Daoy (cell line): ENCODE measurements at places on chromosomes 3 and 15. TPM values are rescaled to one million over a fixed set of nuclear protein-coding genes. Genes with fewer than 3 reads are reported as not detected.

Gene FGD5
- total RNA-seq: 6.1 and 7.0 TPM in 2 replicates

Gene DLEC1
- total RNA-seq: not detected in 2 replicates

Gene KNG1
- not detected in 2 replicates for total RNA-seq

Gene FAM43A
- 69.2 and 82.0 TPM in 2 replicates for total RNA-seq

Gene CCR2
- not detected in 2 replicates for total RNA-seq

Gene SLC15A2
- total RNA-seq: 0.15 and 0.17 TPM in 2 replicates

Gene SERINC4
- 0.11 TPM in 1 of 2 replicates, not detected in the other for total RNA-seq

Gene CCR9
- total RNA-seq: not detected in 2 replicates

Gene PLA2G4E
- not detected in 2 replicates for total RNA-seq

Gene SELENOK
- total RNA-seq: 54.8 and 62.3 TPM in 2 replicates

Gene LRRN1
- not detected in 2 replicates for total RNA-seq

Gene GHSR
- not detected in 2 replicates for total RNA-seq

Gene RIOX2
- 35.0 and 35.5 TPM in 2 replicates for total RNA-seq

Gene ALDH1A2
- total RNA-seq: not detected in 2 replicates

Gene CFAP100
- not detected in 2 replicates for total RNA-seq

Gene GXYLT2
- 3.7 and 6.7 TPM in 2 replicates for total RNA-seq

Gene EHHADH
- total RNA-seq: 7.4 and 8.6 TPM in 2 replicates

Gene ALG1L2
- not detected in 2 replicates for total RNA-seq

Gene RNF168
- total RNA-seq: 12.0 and 14.5 TPM in 2 replicates

Gene RAB7A
- 42.7 and 49.5 TPM in 2 replicates for total RNA-seq

Gene ECE2
- not detected in 2 replicates for total RNA-seq

Gene SUSD5
- total RNA-seq: 2.3 and 5.9 TPM in 2 replicates

Gene PIF1
- total RNA-seq: 26.6 and 32.9 TPM in 2 replicates

Gene CTXN2
- total RNA-seq: not detected in 2 replicates
